ENCODE measurements at places on chromosomes 3 and 15.
A peak's percentile ranks its signal among the peaks of the same experiment; 100 is the strongest.

GRCh38 chr3:49238274-49239127 is 38.5 kb downstream of the C3orf62 start:
- no peak for DNase-seq

DNA sequence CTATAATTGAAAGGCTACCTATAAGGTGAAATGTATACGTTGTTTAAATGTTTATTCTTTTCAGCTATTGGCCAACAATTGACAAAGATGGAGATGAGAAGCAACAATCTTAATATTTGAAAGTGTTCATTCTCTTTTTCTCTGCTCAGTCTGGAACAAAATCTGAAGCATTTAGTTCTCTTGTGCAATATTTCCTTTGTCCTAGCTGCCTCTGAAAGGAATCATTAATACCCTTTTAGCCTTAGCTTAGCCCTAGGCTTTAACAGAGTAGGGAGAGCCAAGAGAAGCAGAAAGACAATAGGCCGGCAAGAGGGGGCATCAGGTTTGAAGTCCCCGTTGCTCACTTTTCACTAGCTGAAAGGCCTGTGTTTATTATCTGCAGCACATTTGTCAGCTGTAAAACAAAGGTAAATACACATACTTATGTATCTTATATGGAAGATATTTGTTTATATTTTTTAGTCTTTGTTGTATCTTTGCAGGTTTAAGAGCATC is 422.5 kb upstream of the SEMA6D start:
- no peak for DNase-seq

- DNase-seq = no peak
Observed at GRCh38 chr3:122799322-122799721, 4.5 kb downstream of the SLC49A4 start.

- DNase-seq = peak; percentile 81
Observed at GRCh38 chr3:160169139-160169976, 55.9 kb upstream of the C3orf80 start.

- DNase-seq = no peak
Observed at GRCh38 chr3:10716964-10717363, 99.1 kb upstream of the SLC6A11 start.

DNA sequence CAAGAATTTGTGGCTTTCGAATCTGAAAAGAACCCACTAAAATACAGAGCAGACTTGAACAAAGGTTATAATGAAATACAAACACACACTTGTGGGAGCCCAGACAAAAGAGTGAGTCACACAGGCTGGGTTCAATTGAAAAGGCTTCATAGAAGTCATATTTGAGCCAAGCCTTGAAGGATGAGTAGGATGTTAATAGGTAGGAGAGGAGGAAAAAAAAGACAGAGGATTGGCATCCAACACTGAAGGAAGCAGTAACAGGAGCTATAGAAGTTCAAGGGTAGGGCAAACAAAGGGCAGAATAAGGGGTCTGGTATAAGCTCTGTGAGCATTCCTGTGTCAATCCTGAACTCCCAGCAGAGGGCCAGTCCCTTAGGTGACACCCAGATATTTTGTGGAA is 325.4 kb downstream of the FOXP1 start:
- peak; percentile 94 for DNase-seq

GRCh38 chr3:89353465-89353864 is 246.0 kb downstream of the EPHA3 start:
- no peak for DNase-seq

- peak; percentile 23 for DNase-seq
Observed at GRCh38 chr3:141336672-141337522, 31.4 kb upstream of the ZBTB38 start.

DNA sequence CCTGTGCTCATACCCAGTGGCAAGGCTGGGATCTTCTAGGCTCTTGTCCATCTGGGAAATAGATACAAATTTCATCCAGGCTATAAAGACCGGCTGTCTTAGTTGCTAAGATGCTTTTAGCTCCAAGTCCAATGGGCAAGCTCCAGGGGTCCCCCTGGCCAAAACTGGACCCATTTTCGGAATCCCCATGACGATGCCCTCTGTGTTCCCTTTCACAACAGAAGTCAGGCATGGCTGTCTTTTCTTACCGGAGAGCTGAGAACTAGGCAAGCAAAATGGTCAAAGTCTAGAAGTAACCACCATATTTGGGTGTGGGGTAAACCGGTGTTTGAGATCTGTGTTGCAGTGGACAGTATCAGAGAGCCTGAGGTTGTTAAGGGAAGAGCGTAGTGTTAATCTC is 1.0 kb downstream of the GLYCTK start:
- DNase-seq = no peak

DNA sequence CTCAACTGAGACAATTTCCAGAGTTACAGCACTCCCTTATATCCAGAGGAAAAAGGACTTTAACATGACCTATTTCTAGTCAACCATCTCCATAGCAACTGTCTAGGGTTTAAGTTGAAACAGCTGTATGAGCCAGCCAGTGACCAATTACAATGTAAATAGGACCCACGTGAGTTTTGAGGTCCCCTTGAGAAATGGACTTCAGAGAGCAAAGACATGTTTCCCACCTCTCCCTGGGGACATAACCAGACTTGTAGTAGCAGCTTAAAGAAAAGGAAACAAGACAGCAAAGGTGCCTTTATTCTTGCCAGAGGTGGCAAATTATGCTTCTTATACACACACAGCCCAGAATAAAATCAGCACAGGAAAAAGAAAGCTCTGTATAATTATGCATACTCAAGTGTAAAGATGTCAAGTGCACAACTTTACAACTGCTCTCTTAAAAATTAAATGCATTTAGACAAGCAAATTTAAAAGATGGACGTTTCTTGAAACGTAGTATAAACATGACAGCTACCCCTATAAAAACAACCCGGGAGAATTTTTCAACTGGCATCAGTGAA is 40.2 kb downstream of the SUMF1 start:
- peak; percentile 85 for DNase-seq

GRCh38 chr15:48380198-48380597 is 49.0 kb downstream of the DUT start:
- no peak for DNase-seq

- DNase-seq = no peak
Observed at GRCh38 chr3:183930086-183930485, 45.4 kb upstream of the PARL start.

GRCh38 chr15:91255670-91256192 is 155.7 kb downstream of the SV2B start:
- no peak for DNase-seq

DNA sequence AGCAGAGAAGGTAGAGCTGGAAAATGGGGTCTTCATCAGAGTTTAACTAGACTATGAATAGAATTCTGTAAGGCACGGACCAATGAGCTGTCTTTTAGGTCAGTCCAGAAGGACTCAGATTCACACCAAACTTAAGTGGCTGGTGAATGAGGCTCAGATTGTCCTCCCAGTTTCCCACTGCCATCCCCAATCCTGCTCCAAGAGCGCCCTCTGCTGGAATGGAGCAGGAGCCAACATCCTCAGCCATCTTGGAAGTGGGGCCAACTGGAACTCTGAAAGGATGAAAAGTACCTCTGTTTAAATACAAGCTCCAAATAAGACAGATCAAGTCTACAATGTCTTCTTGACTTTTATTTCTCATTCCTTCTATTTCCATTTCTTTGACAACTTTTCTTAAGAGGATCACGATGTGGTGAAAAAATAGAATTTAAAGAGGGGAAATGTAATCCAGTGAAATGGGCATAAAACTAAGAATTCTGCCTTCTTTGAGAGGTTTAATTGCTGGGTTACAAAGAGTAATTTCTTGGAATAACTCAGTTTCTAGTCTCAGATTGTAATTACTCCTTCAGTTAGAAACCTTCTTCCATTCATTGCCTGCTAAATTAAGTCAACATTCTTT is 217.1 kb upstream of the TPRG1 start:
- peak; percentile 88 for DNase-seq

- DNase-seq = no peak
Observed at GRCh38 chr3:196970547-196971093, 2.0 kb upstream of the PIGZ start.

DNA sequence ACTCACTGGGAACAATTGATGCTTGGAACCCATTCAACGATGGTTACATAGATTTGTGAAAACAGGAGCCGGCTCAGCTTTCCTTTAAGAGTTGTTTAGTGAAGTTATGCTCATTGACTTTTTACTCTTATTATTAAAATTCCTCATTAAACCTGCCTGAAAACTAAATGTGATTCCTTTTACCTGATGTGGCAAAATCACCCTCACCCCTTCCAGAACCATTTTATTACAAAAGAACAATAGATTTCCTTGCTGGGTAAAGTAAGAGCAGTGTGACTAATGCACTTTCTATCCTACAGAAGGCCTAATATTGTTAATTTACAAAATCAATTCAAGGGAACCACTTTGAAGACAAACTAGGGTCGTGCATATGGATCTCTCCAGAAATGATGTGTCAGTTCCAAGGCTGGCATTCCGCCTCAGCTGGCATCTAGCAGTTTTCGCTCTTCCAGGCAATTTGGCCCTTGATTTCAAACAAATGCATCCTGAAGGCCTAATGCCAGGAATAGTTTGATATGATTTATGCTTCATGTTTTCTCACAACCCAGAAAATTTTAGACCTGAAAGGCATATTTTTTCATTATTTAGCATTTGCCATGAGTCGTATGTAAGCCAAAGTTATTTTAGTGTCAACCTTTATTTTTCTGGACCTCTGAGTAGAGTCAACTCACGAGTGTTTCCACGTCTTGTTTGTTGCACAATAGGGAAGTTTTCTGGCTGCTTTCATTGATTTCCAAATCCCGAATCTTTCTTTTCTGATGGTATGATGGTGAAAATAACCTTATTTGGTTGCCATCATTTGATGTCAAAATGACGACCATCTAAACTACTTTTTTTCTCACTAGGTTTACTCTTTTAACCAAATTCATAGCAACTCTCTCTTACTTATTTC is 447.8 kb downstream of the MECOM start:
- DNase-seq = no peak

DNA sequence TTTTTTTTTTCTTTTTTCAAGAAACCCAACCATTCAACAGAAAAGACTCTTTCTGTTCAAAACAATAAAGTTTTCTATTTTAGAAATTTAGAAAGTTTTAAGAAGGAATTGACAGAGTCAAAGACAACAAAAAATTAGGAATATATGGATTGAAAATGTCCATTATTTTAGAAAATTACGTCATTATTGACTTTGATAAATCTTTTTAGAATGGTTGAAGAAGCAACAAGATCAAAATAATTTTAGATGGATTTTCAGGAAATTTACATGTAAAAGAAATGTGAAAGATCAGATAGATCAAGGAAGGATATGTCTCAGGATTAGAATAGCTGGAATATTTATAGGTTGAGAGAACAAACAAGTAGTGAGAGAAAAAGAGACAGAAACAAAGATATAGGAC is 8.4 kb upstream of the KCNH8 start:
- DNase-seq = no peak

- no peak for DNase-seq
Observed at GRCh38 chr3:123586131-123586530, 1.3 kb upstream of the HACD2 start.

- no peak for DNase-seq
Observed at GRCh38 chr15:82919231-82919886, 33.2 kb downstream of the HOMER2 start.

- DNase-seq = no peak
Observed at GRCh38 chr15:100292010-100292409, 49.8 kb downstream of the ADAMTS17 start.

DNA sequence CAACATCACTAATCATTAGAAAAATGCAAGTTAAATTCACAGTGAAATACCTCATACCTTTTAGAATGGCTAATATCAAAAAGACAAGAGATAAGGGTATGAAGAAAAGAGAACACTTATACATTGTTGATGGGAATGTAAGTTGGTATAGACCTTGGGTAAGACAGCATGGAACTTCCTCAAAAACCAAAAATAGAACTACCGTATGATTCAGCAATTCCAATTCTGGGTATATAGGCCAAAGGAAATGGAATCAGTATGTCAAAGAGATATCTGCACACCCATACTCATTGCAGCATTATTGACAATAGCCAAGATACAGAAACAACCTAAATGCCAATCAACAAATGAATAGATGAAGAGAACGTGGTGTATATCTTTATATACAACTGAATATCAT is 166.8 kb upstream of the LRRN1 start:
- no peak for DNase-seq

DNA sequence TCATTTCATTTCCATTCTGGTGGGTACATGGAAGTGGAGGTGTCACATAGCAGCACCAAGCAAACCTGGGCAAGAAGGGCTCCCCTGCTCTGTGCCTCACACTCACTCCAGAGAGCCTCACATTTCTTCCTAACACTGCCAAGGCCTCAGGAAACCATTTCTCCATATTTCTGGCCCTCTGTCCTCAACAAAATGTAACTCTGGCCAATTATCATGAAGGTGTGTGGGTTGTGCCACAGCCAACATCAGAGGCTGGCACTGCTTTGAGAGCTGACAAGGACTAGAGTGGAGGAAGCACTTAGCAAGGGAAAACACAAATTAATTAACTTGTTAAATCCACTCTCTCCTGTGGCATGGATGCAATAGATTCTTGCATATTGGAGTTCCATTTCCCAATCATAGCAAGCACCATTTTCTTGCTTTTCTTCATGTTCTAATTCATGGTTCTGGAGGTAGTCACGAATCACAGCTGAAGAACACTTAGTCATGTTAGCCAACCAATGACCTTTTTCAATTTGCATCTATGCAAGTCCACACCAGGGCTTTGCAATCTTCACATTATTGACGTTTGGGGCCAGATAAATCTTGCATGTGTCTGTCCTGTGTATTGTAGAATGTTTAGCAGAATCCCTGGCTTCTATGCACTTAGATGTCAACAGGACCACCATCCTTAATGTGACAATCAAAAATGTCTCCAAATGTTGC is 241.1 kb downstream of the PLCL2 start:
- no peak for DNase-seq

DNA sequence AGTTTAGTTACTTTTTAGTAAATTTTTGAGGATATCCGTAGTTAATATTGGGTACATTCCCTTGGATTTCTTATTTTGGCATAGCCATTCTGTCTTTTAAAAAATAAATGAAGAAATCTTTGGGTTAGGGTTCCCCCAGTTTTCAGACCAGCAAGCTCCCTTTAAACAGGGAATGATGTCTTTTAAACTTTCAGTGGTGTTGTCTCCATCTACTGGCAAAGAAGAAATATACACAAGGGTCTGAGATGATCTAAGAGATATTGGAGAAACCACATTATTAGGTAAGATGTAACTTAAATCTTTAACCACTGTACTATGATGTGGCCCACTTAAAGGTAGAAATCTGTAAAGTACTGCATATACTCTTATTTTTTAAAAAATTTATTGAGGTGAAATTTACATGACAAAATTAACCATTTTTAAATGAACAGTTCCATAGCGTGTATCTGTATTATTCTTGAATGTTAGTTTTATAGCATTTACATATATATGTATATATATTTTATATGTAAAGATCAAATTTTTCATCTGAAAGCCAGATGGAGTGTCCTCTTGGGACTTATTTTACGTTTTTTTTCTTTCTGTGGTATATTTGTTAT is 35.1 kb upstream of the EIF3J start:
- DNase-seq = peak; percentile 24

- no peak for DNase-seq
Observed at GRCh38 chr15:39770748-39771689, 11.6 kb downstream of the FSIP1 start.

GRCh38 chr3:150876611-150877265 is 28.5 kb downstream of the MINDY4B start:
- no peak for DNase-seq

GRCh38 chr3:130816561-130817445 is 70.2 kb upstream of the PIK3R4 start:
- no peak for DNase-seq

Measured in astrocyte of the cerebellum (primary cell).